NCI-H1092 (cell line): ENCODE measurements at places on chromosomes 16 and 17.

DNA sequence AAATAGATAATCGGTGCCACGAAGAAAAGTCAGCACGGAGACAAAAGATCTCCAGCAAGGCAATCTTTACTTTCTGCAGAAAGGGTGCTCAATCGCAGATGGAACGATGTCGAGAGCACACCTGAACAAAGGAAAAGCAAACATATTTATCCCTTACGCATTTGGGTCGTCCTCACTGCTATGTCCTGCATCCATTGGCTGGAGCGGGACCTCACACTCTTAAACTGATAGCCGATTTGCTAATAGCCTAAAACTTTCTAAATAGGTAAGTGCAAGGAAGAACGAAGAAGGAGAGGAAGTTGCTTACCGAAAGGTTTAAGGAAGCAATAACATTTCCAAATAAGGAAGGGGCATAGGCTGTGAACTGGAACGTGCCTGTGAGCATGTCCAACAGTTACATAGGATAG is 1.2 kb upstream of the AKAP10 start:
- no peak for DNase-seq

DNA sequence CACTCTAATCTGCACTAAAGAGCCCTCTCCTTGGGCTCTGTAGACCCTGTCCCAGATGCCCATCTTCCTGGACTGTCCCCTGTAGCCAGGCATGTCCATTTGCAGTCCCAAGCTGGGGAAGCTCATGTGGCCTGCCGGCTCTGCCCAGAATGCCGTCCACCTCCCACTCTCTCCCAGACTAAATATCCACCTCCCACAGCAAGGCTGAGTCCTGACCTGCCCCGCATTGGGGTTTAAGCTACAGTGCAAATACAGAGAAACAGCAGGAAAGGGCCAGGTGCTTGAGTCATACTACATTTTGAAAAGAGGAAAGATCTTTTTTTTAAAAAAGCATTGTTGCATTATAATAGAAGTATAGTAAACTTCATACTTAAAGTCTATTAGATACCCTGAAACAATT is 3.0 kb downstream of the ST6GALNAC2 start:
- no peak for DNase-seq

GRCh38 chr17:49734515-49735490 is 27.0 kb upstream of the SLC35B1 start:
- no peak for DNase-seq

DNA sequence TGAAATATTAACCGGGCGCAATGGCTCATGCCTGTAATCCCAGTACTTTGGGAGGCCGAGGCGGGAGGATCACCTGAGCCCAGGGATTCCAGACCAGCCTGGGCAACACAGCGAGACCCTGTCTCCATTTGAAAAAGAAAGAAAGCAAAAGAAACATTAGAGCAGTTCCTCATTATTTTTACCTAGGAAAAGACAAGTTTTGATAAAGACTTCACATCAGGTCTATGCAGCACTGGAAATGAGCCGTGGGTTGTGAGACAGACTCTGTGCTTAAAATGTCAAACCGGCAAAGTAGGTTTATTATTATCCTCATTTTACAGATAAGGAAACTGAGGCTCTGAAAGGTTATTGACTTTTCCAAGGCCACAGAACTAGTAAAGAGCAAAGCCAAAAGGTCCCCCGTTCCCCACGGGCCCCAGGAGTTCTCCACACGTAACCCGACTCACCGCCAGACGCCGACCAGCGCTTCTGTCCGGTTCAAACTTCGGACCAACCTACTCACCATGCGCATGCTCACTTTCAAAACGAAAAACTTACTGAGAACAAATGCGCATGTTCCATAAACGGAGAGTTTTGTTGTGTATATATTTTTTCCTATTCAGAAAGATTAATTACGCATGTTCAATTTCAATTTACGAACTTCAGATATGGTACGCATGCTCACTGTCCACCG is 356 bp downstream of the TUBD1 start:
- DNase-seq = no peak

DNA sequence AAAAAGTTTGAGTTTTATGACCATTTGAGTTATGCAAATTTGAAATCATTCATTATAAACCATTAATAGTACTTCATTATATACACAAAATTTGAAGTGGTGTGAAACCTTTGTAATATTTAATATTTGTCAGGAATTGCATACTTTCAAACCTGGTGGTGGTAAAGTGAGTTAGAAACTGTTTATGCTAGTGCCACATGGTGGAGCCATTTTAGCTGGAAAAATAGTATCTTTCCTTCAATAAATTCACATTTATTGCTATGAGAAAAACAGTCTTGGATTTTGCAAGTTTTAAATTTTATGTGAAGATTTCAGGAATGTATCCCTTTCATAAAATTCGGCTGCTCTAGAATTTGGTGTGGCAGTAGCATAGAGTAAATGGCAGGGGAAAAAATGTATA is 7.3 kb upstream of the BLMH start:
- DNase-seq = no peak

GRCh38 chr16:67277999-67278772 is 1.1 kb upstream of the PLEKHG4 start:
- no peak for DNase-seq

DNA sequence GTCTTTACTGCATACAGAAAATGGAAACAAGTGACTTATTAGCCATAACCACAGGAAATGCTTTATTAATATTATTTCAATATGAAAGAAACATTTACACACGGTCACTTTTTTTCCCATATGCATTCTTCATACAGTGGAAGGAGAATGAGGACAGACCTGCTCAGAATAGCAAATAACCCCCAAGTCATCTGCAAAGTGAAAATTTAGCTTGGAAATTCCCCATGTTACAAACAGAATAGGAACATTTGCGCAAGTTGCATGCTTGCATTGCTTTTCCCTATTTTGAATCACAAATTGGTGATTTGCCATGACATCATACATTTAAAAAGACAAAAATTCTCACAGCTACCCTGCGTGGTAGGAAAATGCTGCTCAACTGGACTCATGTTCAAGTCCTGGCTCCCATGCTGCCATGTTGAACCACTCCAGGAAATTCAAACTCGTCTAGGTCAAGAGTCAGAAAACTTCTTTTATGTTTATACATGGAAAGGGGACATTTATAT is 102.0 kb downstream of the GP2 start:
- no peak for DNase-seq

GRCh38 chr16:1257561-1258224 is 1.8 kb downstream of the TPSD1 start:
- no peak for DNase-seq

GRCh38 chr17:63414222-63414621 is 31.9 kb downstream of the CYB561 start:
- DNase-seq = no peak

DNA sequence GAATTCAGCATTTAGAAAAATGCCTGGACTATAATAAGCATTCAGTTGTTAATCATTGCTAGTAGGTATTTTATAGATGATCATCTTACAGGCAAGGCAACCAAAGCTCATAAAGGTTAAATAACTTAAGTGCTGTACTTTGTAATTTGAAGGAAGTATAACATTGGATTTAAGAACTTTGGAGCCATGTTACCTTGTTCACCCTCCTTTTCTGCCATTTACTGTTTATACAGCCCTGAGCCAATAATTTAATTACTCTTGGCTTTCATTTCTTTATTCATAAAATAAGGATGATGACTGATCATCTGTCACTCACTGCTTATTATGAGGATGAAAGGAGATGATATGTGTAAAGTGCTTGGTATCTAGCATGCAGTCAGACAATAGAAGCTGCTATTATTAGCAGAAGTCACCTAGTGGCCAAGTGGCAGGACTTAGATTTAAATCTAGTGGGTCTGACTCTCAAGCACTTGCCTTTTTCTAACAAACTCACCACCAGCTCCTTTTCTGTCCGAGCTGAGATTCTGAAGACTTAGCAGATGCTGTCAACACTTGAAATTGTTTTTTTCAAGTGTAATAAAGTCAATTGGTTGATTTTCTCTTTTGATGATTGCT is 18.3 kb upstream of the DDX52 start:
- no peak for DNase-seq

DNA sequence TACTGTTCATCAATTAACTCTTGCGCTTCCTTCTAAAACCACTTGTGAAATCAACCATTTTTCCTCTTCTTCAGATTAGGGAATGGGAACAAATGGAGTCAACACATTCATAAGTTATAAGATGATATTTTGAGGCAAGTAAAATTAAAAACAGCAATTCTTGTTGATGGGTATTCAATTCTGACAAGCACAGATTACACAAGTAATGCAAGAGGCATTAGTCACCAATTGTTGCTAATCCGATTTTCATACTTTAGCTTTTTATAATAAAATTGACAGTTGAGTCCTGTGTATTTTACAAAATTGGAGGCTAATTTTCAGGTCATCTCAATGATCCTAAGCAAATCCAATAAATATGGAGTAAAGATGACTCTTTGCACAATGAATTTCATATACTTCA is 918.4 kb upstream of the SOX9 start:
- no peak for DNase-seq

DNA sequence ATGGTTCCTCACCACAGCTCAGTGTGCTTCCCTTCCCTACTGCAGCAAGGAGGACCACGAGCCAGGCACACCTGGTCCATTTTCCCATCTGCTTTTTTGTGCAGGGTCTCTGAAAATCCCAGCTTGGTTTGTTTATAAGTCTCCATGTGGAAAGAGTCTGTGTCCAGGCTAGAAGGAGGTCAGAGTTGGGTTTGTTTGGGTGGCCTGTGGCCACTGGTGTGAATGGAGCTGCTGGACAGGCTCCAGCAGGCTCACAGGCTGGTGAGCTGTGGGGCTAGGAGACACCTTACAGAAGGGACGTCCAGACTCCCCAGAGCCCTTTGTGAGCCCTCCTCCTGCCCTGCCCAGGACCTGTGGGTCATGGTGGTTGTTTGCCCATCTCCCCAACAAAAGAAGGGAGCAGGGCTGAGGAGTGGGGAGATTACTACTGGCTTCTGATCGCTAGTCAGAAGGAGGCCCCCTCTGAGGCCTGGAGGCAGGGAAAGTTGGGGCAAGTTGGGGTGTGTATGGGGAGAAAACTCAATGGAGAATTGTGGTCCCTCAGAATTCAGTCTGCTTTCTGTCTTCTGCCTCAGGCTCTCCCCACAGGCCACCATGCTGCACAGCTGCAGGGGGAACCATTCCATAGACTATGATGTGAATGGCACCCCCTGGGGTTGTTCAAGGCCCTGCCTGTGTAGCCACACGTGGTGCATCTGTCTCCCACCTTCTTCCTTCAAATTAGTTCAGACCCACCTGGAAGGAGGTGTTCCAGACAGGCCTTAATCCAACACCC is 4.1 kb downstream of the RARA start:
- no peak for DNase-seq

DNA sequence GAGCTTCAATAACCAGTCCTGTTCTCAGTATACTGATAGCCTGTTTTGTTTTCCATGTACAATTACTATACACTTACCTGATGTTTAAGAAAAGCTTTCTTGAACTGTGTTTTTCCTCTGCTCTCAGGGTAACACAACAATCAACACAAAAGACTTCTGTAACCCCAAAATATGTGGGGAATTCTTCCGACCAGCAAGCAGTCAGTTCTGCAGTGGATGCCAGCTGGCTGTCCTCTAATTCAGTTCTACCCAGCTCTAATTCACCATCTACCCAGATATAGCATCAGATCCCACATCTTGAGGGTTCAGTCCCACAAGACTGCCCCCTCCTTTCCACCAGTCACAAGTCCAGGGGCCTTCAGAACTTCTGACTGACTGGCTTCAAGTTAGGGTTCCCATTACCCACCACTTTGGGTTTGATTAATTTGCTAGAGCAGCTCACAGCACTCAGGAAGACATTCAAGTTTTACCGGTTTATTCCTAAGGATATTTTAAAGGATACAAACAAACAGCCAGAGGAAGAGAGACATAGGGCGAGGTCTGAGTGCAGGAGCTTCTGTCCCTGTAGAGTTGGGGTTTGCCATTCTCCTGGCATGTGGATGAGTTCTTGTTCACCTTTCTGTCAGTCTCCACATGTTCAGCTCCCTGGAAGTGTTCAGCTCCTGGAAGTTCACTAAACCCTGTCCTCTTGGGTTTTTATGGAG is 178.2 kb downstream of the CHD9 start:
- DNase-seq = no peak

GRCh38 chr16:82625066-82625968 is 1.5 kb upstream of the CDH13 start:
- DNase-seq = no peak
